Daoy (cell line): ENCODE measurements at places on chromosomes 7 and 10. TPM values are rescaled to one million over a fixed set of nuclear protein-coding genes. Genes with fewer than 3 reads are reported as not detected.

- no peak for DNase-seq
Observed at GRCh38 chr7:116829041-116829440, 33.3 kb upstream of the CAPZA2 start.

GRCh38 chr10:126928274-126928673 is 23.0 kb downstream of the DOCK1 start:
- DNase-seq = no peak

DNA sequence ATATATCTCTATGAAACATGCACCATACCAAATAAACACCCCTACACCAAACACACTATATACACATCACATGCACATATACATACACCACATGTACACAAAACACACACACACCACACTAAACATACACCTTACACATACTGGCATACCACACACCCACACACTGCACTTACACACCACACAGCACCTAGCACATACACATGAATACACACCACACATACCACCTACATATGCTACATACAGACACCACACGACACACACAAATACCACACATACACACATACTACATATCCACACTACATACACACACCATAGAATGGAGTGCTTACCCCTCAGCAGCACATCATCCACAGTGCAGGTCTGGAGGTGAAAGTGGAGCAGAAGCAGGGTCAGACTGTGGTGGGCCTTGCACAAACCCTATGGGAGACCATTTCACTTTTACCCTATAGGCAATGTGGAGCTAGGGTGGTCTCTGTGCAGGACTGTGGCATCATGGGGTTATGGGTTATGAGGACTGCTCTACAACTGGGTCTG is 64.6 kb downstream of the WDFY4 start:
- DNase-seq = no peak

DNA sequence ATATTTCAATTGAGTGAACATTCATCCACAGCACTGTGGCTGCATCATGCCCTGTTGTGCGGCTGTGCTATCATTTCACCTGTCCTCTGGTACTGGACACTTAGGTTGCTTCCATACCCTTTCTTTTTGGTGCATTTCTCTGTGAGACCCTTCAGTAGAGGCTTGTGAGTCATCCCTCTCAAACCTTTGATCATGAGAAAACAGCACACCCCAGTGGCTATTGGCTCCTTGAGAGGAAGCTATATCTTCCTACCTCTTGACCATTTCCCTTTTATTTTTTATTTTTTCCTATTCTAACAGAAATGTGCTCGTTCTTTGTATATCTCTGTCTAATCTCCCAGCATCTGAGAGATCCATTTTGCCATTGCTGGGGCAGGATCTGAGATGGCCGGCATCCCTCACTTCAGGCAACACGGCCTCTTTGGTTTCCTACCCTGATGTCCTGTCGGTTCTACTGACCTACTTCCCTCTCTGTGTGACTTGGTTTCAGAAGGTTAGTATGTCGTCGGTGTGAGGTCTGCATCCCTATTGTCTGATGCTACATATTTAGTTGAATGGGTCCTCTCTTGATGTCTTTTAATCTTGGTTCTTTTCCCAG is 23.8 kb upstream of the PIK3AP1 start:
- peak; percentile 10 for DNase-seq

DNA sequence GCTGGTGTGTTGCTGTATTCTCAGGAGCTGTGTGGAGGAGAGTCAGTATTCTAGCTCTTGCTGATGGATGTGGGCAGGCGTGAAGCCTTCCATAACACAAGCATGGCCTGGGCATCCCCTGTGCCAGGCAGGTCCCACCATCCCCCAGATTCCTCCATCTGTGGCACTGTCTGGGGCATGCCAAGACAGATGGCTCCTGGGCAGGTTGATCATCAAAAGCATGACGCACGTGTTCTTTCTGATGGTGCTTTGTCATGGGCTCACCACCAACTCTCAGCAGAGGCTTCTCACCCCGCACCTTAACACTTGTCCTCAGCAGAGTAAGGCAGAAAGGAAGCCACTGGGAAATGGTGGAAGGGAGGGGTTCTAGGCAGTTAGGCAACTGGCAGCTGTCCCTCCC is 364.3 kb downstream of the PLXNA4 start:
- no peak for DNase-seq

DNA sequence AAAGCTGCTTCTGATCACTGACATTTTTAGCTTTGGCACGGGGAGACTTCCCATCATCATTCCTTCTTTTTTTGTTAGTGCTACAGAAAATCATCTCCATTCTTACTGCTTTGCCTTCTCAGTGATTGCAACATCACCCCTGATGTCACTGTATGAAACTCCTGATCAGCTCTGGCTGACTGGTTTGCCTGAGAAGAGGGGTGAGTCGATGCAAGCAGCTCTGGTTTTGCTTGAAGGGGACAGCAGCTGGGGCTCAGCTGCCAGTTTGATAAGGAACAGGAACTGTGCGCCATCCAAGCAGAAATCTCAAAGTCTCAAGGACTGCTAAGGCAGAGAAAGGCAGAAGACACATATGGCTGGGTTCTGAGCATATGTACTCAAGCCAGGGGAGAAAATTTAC is 808.5 kb upstream of the CELF2 start:
- no peak for DNase-seq

DNA sequence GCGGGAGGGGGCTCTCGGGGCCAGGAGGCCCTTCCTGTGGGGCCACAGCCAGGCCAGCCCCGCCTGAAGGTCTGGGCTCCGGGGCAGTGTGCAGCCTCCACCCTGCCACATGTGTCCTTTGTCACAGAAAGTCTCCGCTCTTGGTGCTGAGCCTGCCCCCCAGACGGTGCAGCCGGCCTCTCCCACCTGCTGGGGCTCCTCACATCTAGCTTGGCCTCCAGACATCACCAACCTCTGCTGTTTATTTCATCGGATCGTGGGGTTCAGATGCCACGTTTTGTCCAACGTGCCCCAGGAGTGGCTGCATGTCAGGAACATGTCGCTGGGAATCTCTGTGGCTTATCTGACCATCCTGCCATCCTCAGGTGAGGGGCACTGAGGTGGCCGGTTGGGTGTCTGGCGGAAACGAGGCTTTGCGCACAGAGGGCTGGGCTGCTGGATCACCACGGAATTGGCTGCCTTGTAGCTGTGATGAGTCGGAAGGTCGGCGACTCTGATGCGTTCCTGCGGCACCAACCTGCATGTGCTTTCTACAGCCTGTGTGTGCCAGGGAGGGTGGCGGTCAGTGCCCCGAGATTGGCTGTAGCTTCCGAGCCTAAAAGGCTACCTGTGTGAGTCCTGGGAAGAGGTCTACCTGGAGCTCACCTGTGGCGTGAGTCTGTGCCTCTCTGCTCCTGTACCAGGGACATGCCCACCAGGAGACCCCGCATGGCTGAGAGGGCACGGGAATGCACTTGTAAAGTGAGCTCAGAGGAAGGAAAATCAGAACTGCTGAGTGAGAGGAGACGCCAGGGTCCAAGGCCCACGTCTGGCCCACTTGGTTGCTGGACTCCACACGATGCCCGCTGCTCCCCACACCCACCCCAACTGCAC is 316.4 kb downstream of the DNAJB6 start:
- DNase-seq = no peak

DNA sequence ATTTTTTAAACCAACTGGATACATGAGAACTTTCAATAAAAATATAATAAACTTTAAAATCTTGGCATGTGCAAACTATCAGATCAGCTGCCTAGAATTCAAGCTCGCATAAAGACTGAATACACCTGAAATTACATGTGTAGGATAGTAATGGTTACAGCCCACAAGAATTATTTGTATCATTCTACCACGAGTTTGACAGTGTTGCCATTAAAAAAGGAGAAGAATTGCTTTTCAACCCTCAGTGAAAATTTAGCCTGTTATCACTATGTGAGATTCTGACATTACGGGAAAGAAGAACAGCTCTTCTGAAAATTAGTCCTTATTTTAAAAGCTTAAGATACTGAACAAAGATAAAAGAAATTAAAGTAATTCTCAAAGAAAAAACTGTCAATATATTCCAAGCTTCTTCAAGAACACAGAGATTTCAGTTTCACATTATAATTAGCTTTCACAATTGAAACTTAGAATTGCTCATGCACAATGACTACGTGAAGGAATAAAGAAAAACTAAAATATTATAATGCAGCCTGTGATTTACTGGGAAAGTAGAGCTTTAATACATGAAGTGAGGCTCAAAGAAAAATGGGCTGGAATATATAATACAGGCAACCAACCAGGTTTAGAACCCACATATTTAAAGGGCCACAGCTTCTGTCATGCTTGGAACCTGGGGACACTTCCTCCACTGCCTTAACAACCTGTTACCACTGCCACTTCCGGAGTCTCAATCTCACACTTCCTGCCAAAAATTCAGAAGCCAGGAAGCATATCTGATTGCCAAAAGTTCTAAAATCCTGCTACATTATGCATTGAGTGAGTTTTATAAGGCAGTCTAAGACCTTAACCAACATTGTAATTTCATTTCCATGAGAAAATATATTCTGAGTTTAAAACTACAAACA is 23.2 kb downstream of the TPK1 start:
- DNase-seq = no peak

DNA sequence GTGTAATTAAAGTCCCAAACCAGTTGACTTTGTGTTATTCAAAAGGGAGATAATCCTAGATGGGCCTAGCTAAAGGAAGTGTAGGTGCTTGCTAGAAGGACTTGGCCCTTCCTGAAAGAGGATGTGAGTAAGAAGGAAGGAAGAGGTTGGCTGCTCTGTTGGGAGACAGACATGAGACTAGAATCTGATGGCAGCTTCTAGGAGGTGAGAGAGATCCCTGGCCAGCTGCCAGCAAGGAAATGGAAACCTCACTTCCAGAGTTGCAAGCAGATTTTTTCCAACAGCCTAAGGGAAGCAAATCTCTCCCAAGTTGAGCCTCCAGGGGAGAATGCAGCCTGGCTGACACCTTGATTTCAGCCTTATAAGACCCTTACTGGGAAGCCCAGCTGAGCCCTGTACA is 368.4 kb upstream of the ZMIZ1 start:
- peak; percentile 27 for DNase-seq

GRCh38 chr7:16113058-16113457 is 308.3 kb downstream of the CRPPA start:
- no peak for DNase-seq

GRCh38 chr7:82964150-82964882 is 198.4 kb downstream of the PCLO start:
- DNase-seq = no peak

GRCh38 chr10:16870331-16870730 is 53.1 kb upstream of the RSU1 start:
- DNase-seq = no peak

DNA sequence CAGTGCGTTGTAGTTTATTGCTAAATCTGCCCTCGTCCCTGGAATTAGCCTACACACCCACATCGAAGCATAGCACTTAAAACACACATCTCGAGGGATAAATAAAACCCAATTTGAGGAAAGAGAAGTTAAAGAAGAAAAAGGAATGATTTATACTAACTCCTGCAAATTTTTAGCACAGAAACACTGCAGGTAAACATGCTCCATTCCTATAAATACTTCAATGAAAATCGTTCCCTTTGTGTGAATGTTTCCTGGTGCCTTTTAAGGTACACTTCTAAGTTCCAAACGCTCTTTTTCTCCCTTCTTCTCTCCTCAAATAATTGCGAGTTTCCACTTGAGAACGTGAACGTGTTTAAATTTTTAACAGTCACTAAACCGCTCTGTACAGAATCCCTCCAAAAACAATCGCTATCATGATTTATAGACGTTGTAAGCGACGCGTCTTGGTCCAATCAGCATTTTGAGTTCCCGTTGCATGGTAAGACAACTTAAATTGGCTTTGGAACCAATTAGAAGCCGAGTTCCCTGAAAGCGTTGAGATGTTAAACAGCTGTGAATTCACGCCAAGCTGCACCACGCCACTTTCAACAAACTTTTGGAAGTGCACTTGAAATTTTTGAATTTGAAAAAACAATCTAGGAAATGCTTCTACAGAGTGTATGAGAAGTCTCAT is 12.5 kb upstream of the EBLN1 start:
- DNase-seq = peak; percentile 56

GRCh38 chr10:123687758-123688157 is 21.6 kb downstream of the GPR26 start:
- DNase-seq = peak; percentile 26

DNA sequence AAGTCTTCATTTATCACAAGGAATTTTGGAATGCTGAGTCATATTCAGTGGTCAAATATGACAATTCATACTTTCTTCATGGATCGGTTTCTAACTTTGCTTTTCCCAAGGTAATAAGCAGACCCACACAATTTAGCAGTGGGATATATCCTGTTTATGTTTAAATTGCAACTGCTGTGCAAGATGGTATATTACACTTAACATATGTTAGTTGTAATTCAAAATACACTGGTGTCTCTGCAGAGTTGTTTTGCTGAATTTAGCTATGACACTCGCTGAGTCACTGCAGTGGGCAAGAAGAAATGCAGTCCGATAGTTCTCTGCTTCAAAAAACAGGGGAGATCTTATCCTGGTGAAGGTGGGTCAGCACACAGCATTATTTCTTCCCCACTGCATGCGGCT is 194.8 kb upstream of the PTN start:
- DNase-seq = peak; percentile 75

The GBX1 gene
- not detected in 2 replicates for total RNA-seq

The PRPS1L1 gene
- not detected in 2 replicates for total RNA-seq

The MSMB gene
- total RNA-seq = not detected in 2 replicates

The ZNF727 gene
- not detected in 2 replicates for total RNA-seq

The OR2F2 gene
- not detected in 2 replicates for total RNA-seq
